Adrenal gland (tissue), 19 donors: ENCODE measurements at places on chromosomes 11 and 22. TPM values are rescaled to one million over a fixed set of nuclear protein-coding genes. Genes with fewer than 3 reads are reported as not detected.

- H3K4me3 ChIP-seq = no peak overlapping the region
- H3K27ac ChIP-seq = no peak overlapping the region
- H3K27me3 ChIP-seq = no peaks in the 10 kb centered on the region
- DNase-seq = peak; percentile 15
- no peaks in the 10 kb centered on the region for H3K36me3 ChIP-seq
These were observed 388.4 kb downstream of the BUD13 start for GRCh38 chr11:116384407-116384806.

GRCh38 chr11:10331548-10332289 lies 26.8 kb downstream of the ADM start:
- DNase-seq = no peak
- H3K27ac ChIP-seq = no peak overlapping the region
- H3K4me1 ChIP-seq = peaks cover 33% of the 10 kb centered on the region
- no peaks in the 10 kb centered on the region for H3K27me3 ChIP-seq
- no peak overlapping the region for H3K4me3 ChIP-seq

GRCh38 chr11:9573775-9574621 lies 528 bp downstream of the WEE1 start:
- H3K27ac ChIP-seq = peak overlapping the region; percentile 69
- H3K4me3 ChIP-seq = peak overlapping the region; percentile 92
- no peaks in the 10 kb centered on the region for H3K36me3 ChIP-seq

DNA sequence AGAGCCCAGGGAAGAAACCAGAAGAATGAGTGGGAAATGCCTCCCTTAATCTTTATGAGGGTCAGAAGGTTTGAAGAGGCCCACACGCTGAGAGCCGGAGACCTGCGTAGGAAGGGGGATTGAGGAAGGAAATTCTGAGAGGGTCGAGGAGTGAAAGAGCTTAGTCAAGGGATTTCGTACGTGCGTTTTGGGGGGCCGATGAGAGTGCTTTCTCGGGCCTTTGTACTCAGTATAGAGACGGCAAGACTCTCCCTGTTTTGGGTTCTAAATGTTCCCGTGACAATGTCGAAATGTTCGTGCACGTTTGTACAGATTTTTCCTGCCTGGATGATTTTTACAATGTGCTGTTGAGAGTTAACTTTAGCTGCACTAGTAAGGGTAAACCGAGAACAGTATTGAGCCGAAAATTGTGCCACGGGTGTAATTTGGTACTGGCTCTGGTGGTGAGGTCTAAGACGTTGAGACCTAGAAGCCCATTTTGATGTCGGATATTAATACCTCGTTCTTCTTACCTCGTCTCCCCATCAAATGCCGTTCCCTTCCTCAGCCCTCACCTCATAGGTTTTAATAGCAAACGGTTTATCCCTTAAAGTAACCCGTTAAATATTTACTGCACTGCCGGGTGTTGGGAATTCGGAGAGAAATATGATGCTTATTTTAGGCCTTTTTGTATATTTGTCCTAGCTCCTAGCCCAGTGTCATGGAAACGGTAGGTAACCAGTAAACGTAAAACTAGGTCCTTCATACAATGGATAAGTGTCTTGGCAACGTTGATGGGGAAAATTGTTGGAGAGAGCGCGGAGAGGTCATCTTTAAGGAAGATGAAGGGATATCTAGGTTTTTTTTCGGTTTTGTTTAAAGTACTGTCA lies 734 bp downstream of the C11orf58 start:
- H3K36me3 ChIP-seq = no peaks in the 10 kb centered on the region
- no peak for DNase-seq
- peaks cover 39% of the 10 kb centered on the region for H3K4me1 ChIP-seq
- no peaks in the 10 kb centered on the region for H3K27me3 ChIP-seq
- peak overlapping the region; percentile 94 for H3K27ac ChIP-seq
- H3K4me3 ChIP-seq = peak overlapping the region; percentile 65

- H3K36me3 ChIP-seq = no peaks in the 10 kb centered on the region
- peaks cover 4% of the 10 kb centered on the region for H3K4me1 ChIP-seq
- no peaks in the 10 kb centered on the region for H3K27me3 ChIP-seq
- H3K27ac ChIP-seq = no peak overlapping the region
- no peak for DNase-seq
These were observed 22.2 kb downstream of the TSKU start for GRCh38 chr11:76805206-76805913.

DNA sequence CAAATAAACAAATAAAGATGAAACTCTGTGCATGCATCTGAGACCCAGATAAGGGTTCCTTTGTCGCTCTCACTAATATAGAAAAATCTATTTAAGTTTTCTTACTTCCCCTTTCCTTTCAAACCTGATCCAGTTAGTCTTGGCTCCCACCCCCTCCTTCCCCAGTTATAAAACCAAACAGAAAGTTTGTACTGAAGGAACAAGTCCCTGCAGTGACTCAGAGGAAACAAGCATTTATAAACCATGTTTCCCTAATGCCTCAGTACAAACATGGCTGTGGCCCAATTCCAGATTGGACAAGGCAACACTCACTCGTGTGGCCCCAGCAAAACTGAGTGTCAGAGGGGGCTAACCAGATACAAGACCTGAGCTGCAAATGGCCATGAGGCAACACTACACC lies 65.5 kb upstream of the ARHGAP20 start:
- DNase-seq = no peak
- H3K4me1 ChIP-seq = no peaks in the 10 kb centered on the region
- H3K36me3 ChIP-seq = no peaks in the 10 kb centered on the region
- no peak overlapping the region for H3K27ac ChIP-seq

The UBQLN3 gene
- total RNA-seq = 0.57 TPM

GRCh38 chr11:66910669-66911068 lies 47.5 kb downstream of the PC start:
- H3K4me3 ChIP-seq = no peak overlapping the region
- H3K27ac ChIP-seq = no peak overlapping the region
- H3K36me3 ChIP-seq = no peaks in the 10 kb centered on the region

DNA sequence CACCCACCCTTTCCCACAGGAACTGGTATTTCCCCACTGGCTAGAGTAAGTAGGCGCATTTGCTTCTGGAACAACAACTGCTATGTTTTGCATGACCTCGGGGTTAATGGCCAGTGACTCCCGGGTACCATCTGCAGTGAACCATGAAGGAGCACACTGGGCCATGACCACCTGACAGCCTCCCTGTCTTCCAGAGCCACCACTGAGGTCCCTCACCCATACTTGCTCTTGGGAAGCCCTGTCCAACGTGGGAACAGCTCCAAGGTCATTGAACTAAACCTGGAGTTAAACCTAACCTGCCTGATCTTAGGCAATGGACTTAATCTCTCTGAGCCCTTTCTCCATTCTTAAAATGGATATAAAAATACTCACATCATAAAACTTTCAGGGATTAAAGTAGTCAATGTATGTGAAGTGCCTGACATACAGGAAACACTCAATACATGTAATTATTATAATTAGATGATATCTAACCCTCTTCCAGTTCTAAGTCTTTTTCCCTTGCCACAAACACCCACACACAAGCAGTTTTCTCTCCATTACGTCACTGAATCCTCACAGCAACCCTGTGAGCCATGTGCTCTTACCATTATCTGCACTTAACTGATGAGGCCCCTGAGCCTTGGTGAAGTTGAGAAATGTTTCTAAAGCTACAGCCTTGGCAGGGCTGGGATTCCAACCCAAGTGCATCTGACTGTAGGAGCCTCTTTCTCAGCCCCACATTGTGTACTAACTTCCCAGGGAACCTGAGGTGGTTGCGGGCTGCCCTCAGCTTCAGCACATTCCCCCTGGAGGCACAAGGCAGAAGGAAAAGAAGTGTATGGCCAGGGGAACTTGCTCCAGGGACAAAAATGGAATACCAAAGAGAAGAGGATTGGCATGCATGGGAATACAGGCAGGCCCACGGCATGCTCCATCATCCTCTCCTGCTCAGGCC lies 74.5 kb upstream of the NCAM1 start:
- no peaks in the 10 kb centered on the region for H3K27me3 ChIP-seq
- H3K4me1 ChIP-seq = peaks cover 3% of the 10 kb centered on the region
- H3K4me3 ChIP-seq = no peak overlapping the region
- no peaks in the 10 kb centered on the region for H3K36me3 ChIP-seq
- no peak for DNase-seq
- H3K27ac ChIP-seq = no peak overlapping the region

The SLC35F2 gene
- 1.5 TPM for total RNA-seq

DNA sequence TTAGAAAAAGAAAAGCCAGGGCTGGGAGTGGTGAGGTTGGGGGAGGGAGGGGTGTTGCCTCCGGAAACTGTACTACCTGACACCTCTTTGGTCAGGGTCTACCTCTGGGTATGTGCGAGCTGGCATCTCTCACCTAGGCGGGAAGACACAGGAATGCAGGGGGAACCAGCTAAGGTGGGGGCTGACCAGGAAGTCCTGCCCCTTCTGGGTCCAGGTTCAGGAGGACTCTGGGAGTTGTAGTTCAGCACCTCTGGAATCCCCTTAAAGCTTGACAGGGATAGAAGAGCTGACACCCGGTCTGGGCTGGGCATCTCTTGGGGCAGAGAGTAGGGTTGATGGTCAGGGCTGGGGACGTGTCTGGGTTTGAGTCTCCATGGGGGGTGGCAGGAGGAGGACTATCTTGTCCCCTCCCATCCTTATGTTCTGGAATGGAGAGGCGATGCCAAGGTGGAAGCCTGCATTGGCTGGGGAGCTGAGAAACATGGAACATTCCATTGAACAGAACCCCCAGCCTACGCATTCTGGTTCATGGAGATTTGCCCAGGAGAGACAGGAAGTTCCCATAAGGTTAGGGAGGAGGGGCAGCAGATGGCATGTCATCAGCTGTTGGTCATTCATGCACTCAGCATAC lies 2.1 kb upstream of the KIAA1671 start:
- DNase-seq = no peak
- no peak overlapping the region for H3K27ac ChIP-seq
- H3K27me3 ChIP-seq = no peaks in the 10 kb centered on the region
- no peaks in the 10 kb centered on the region for H3K36me3 ChIP-seq
- H3K4me1 ChIP-seq = peaks cover 16% of the 10 kb centered on the region

DNA sequence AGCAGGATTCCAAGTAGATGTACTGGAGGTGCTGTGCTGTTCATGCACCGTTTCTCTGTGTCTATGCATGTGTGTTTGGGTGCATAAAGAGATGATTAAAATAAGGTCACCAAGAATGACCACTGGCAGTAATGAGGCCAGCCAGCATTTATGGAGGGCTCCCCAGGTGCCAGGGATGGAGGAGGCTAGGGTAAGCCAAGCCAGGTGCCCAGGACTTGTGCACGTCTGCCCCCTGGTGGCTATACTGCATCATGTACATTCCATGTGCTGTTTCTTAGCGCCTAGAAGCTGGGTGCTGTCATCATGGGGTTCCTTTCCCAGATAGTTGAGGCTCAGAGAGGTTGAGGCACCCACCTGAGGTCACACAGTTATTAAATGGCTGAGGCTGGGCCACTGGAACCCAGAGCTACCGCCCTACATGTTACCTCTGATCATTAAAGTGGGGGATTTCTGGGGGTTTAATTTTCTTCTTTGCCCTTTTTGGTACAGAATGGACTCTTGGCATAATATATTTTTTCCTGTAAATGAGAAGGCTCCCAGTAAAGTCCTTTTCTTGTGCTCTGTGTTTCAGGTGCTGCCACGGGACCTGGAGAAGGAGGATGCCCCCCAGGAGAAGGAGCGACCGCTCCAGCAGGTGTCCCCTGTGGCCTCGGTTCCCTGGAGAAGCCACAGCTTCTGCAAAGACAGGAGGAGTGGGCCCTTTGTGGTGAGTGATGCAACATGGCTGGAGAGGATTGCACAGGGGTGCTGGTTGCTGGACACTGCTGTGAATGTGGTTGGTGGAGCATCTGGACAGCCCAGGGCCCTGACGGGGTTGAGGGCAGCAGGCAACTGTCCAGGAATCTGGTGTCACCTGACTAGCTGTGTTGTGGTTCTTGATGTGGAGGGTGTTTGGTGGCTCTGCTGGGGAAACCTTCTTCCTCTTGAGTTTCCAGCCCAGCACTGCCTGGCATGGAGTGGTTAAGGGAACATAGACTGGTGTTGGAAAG lies 96.4 kb downstream of the KIAA1671 start:
- no peak overlapping the region for H3K4me3 ChIP-seq
- no peaks in the 10 kb centered on the region for H3K36me3 ChIP-seq
- DNase-seq = peak; percentile 75

- H3K27ac ChIP-seq = no peak overlapping the region
- no peak overlapping the region for H3K4me3 ChIP-seq
- no peaks in the 10 kb centered on the region for H3K36me3 ChIP-seq
- no peaks in the 10 kb centered on the region for H3K27me3 ChIP-seq
- DNase-seq = peak; percentile 53
These were observed 2193.4 kb upstream of the RAG2 start for GRCh38 chr11:38791346-38791961.

DNA sequence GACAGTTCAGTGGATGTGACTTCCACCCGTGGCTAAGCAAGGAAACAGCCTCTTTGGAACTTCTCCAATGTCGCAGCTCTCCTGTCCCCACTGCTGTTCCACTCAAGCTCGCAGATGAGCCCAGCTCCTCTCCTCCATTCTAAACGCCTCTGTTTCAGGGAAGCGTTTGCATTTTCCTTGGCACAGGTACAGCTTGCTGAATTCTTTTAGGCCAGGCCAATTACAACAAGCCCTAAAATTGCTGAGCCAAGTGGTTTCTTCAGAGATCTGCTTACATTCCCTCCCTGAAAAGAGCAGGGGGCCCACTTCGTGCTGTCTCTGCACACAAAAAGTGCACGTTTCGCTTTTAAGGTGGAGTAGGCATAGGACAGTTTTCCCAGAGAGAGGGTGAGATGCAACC lies 91.5 kb upstream of the BLID start:
- H3K4me3 ChIP-seq = no peak overlapping the region
- no peaks in the 10 kb centered on the region for H3K27me3 ChIP-seq
- H3K27ac ChIP-seq = no peak overlapping the region
- H3K4me1 ChIP-seq = peaks cover 4% of the 10 kb centered on the region
- no peaks in the 10 kb centered on the region for H3K36me3 ChIP-seq

The OSBP2 gene
- total RNA-seq = 33.4 TPM

DNA sequence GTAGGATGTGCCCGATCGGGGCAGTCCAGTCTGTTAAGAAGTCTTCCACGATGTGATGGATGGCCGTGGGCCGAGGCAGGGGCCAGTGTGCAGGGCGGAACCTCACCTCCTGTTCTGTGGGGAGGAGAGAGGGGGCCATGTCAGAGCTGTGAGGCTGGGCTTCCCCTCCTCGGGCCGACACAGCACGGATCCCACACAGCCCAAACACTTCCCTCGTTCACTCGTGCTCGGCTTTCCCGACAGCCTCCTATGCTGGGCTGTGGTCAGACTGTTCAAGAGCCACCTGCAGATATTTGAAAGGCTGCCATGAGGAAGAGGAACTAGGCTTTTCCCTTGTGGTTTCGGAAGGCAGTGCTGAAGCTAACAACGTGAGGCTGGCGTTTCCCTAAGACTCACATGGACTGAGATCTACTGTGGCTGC lies 12.3 kb upstream of the TXN2 start:
- H3K27me3 ChIP-seq = no peaks in the 10 kb centered on the region
- no peaks in the 10 kb centered on the region for H3K4me1 ChIP-seq
- DNase-seq = peak; percentile 53
- H3K4me3 ChIP-seq = no peak overlapping the region
- H3K36me3 ChIP-seq = peaks cover 33% of the 10 kb centered on the region

The LMNTD2 gene
- total RNA-seq = 5.9 TPM
